ENCODE measurements at places on chromosomes 5 and 9.

DNA sequence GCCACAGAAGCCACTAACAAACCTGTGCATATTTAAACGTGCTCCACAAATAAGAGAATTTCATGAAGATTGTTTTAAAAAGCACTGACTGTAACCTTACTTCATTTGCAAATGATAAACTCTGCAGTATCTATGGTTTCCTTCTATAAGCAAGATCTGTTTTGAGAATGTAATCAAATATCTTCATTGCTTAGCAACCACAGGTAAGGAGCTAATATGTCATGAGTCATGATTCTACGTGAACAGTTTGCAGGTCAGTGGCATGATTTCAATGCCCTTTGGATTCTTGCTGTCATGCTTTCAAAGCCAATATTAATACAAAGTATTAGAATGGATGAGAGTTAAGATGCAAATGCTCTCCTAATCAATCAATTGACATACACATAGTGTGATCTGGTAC lies 325.0 kb downstream of the EDIL3 start:
- DNase-seq: no peak

- DNase-seq: no peak
These were observed 9.3 kb downstream of the BRD8 start for GRCh38 chr5:138169124-138169523.

- DNase-seq: no peak
These were observed 6.3 kb upstream of the PHYKPL start for GRCh38 chr5:178238711-178239592.

DNA sequence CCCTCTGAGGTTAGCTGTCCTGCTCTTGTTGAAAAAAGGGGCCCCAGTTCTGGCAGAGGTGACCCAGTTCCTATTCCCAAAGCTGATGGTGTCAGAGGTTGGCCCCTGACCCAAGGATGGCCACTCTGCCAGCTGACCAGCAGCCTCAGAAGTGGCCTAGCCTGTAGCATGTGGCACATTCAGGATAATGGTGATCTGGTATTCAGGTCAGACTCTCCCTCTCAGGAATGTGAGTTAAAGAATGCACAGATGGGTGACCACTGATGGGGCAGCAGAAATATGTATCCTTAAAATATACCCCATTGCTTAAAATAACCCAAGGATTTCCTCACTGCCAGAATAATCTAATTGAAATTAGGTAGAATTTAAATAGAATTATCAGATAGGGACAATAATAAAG lies 369.2 kb downstream of the SEMA5A start:
- DNase-seq: no peak

DNA sequence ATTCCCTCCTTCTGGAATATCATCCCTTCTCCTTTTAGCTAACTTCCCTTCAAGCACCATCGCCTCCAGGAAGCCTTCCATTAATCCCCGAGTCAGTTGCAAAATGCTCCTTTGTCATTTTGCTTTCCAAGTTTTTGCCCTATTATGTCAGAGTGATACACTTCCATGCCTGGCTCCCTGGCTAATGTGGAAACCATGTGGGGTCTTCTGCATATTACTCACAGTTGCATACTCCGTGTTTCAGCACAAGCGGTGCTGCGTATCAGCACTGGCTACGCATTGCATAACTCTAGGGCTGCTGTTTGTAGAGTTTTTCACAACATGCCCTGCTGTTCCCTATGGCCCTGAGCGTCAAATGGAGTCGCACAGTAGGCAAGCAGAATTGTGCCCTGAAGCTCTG lies 1.9 kb downstream of the TEX53 start:
- DNase-seq: no peak

DNA sequence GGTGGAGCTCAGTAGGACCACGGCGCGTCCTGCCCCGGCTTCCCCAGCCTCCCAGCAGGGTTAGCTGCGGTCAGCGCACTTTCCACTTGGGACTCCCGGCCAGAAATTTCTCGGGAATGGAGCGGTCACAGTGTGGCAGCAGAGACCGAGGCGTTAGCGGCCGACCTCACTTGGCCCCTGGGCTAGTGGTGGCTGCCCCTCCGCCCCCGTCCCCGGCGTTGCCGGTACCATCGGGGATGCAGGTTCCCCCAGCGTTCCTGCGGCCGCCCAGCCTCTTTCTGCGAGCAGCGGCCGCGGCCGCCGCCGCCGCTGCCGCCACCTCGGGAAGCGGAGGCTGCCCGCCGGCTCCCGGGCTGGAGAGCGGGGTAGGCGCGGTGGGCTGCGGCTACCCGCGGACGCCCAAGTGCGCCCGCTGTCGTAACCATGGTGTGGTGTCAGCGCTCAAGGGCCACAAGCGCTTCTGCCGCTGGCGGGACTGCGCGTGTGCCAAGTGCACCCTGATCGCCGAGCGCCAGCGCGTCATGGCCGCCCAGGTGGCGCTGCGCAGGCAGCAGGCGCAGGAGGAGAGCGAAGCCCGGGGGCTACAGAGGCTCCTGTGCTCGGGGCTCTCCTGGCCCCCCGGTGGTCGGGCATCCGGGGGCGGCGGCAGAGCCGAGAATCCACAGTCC lies 460 bp downstream of the DMRTA1 start:
- peak; percentile 42 for DNase-seq

DNA sequence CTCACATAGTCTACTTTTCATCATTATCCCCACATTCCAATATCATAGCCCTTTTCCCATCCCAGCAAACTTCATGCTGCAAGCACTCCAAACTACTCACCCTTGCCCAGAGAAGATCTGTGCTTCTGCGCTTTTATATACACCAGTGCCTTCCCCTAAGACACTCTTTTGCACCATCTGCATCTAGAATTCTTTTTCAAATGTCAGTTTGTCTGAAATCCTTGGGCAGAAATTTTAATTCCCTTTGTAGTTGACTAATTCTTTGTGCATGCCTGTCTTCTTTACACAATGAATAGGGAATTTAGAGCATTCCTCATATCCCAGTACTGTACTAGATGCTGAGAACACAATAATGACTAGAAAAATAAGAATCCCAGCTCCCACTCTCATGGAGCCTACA lies 298.9 kb downstream of the KCNN2 start:
- no peak for DNase-seq
